Activated T-cell treated with anti-CD3 and anti-CD28 coated beads, Interleukin-2, amount 50 U/mL, for 72 hours (primary cell): ENCODE measurements at places on chromosomes 5 and 9. TPM values are rescaled to one million over a fixed set of nuclear protein-coding genes. Genes with fewer than 3 reads are reported as not detected.

- DNase-seq, result no peak
These were observed 35.5 kb downstream of the TTC1 start for GRCh38 chr5:160044391-160044804.

GRCh38 chr9:36866840-36867239 lies 167.2 kb downstream of the PAX5 start:
- DNase-seq, result no peak

GRCh38 chr9:4689021-4689420 lies 9.7 kb downstream of the CDC37L1 start:
- no peak for DNase-seq

Gene SOX30
- total RNA-seq, result 2.0 TPM

- peak; percentile 74 for DNase-seq
These were observed 63.0 kb upstream of the CTSL start for GRCh38 chr9:87662808-87663528.

GRCh38 chr5:82918311-82919031 lies 158.7 kb downstream of the TMEM167A start:
- no peak for DNase-seq

DNA sequence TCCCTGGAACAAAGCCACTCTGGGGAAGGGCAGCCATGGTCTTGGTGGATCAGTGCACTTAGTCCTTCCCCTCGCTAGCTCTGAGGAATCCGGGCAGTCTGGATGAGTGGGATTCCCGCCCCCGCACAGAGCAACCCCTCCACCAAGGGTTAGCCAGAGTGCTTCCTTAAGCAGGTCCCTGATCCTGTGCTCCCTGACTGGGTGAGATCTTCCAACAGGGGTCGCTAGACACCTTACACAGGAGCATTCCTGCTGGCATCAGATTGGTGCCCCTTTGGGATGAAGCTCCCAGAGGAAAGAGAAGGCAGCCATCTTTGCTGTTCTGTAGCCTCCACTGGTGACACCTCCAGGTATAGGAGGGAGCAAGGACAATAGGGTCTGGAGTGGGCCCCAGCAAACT lies 228.8 kb downstream of the AP3B1 start:
- DNase-seq, result no peak
